NCI-H1417 (cell line): ENCODE measurements at places on chromosomes 2 and 18.
A peak's percentile ranks its signal among the peaks of the same experiment; 100 is the strongest.

DNA sequence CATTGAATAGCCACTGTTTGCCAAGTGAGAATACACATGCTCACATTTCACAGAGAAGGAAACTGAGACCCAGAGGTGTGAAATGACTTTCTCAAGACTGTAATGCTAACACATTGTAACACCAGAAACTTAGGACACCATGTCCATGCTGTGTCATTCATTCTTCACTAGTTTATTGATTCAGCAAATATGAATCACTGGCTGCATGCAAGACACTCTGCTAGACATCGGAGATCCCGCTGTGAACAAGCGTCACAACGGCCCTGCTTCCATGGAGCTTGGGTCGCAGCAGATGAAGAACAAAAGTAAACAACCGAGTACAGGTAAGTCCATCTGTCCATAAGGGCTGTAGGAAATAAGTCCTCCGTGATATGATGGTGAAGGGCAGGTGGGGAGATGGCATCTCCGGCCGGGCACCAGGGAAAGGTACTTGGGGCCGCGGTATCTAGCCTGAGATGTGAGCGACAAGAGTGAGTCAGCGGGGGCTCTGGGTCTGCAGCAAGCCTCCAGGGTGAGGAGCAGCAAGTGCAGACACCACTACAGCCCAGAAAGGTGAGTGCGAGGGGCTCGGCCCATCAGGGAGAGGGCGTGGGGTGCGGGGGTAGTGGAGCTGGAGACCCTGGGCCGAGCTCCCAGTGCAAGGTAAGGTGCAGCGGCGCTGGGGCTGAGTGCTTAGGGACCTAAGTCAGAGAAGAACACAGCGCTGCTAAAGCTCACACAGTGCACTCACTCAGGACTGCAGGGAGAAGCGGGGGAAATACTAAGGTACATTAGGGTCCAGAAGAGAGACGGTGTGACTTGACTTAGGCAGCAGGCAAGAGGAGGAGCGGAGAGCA, 391.2 kb downstream of the FBXO15 start:
- peak; percentile 72 for DNase-seq

DNA sequence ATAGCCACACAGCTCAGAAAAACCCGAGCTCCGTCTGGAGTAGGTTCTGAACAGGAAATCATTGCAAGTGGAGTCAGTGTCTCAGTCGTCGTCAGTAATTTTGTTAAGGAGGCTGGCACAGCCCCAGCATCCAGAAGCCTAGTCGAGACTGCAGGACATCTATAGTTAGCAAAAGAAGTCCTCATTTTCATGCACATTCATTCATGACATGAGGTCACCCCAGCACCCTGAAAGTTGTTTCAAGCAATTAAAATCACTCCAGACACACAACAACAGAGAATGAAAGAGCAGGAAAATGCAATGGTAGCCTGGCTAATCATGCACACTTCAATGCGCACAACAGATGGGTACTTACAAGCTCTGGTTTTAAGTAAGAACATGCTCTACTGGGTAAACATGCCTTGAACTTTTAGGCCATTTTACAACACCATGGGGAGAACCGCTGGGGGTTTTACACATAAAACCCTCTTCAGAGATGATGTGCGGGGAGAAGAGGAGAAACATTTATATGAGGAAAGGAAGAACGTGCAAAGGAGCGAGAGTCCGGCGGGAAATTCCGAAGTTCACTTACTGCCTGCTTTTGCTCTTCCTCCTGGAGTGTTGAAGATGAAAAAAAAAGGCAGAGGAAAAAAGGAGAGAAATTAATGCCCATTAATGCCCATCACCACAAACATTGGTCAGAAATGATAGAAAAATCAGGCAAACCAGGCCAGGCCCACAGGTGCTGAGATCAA, 77.4 kb upstream of the DNMT3A start:
- DNase-seq: no peak

- no peak for DNase-seq
Observed at GRCh38 chr2:226758921-226759640, 40.5 kb downstream of the IRS1 start.

DNA sequence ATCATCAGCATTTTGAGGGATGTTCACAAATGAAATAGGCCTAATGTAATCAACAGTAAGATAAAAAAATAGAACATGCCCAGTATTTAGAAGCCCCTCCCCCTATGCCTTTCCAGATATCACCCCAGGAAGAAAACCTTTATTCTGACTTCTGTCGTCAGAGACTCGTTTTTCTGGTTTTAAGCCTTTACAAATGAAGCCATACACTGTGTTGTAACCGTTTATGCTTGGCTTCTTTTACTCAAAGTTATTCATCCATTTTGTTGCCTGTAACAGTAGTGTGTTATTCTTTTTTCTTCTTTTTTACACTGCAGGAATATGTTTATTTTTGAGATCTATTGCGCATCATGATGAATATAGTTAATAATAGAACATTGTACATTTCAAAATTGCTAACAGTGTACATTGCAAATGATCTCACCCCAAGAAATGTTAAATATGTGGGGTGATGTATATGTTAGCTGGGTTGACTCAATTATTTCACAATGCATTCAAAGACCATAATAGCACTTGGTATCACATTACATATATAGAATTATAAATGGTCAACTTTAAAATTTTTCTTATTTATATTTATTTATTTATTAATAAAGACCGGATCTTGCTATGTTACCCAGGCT, 28.1 kb upstream of the PNPT1 start:
- peak; percentile 78 for DNase-seq

GRCh38 chr2:225999692-226000091, 600.2 kb downstream of the NYAP2 start:
- DNase-seq: no peak

GRCh38 chr2:46278952-46279351, 18.3 kb upstream of the EPAS1 start:
- DNase-seq: no peak

DNA sequence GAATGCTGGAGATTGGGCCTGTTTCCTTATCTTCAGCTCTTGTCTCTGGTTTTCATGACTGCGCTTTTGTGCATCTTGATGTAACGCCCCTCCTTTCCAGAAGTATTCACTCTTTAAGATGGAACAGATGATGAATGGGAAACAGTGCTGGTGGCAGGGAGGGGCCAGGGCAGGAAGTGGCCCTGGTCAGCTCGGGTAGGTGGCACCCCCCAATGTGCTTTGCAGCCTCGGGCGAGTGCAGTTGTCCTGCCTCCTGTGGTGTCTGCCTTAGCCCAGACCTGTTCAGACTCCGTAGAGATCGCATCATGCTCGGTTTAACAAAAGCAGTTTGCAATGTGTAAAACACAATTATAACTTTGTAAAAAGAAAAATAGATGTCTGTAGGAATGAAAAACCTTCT, 17.0 kb upstream of the MGAT4A start:
- DNase-seq: peak; percentile 5

GRCh38 chr2:3470166-3470651, 49.1 kb downstream of the ADI1 start:
- no peak for DNase-seq

DNA sequence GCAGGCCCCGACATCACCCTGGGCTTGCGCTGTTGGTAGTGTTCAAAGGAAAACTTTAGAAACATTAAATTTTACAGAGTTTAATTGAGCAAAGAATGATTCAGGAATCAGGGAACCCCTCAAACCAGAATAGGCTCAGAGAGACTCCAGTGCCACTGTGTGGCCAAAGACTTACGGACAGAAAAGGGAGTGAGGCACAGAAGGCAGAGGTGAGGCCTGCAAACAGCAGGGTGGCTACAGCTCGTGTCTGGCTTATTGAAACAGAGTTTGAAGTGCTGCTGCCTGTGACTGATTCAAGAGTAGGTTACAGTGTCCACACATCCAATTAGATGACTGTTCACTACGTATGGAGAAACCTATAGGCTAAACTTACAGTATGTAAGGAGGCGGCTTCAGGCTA, 2.4 kb upstream of the CTDP1 start:
- no peak for DNase-seq

DNA sequence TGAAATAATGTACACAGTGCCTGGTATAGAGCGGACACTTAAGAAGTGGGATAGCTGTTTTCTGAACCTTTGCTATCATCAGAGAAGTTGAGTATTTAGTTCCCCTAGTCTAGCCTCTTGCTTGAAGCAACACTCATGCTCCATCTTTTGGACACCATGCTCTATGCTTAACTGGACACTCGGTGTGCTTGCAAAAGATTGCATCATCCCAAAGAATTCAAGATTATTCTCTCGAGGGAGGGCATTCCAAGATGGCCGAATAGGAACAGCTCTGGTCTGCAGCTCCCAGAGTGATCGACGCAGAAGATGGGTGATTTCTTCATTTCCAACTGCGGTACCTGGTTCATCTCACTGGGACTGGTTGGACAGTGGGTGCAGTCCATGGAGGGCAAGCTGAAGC, 143.9 kb upstream of the FSHR start:
- no peak for DNase-seq

DNA sequence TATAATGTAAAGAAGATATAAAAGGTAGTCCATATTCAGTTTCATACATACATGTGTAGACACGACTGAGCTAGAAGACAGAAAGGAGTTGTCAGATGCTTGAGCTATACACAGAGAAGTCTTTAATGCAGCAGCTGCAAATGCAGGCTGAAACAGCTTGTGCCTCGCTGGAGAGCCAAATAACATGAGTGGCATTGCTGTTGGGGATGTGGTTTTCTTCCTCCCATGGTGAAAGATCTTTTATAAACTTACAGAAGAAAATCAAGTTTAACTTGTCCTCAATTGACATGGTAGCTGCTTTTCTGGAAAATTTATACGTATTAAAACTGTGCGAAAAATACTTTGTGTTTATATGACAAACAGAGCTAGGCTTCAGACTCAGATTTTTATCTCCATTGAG, 16.4 kb upstream of the IL1R1 start:
- DNase-seq: no peak

DNA sequence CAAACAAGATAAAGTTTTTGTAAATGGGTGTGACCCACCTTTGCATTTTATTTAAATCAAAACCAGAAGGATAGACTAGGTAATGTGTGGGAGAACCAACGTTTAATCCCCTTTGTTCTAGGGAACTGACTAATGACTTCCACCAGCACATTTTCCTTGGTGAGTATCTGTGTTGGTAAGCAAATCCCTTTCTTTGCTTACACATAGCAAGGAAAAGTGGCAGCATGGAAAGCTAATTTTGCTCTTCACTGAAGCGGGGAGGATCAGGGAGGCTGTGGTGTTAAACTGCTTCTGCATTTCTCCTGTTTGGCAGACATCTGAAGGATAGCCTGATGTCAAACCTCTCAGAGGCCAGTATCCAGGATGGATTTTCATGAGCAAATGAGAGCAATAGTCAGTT, 331.1 kb downstream of the PTPRM start:
- peak; percentile 3 for DNase-seq

GRCh38 chr18:3286159-3286558, 24.2 kb downstream of the MYL12B start:
- no peak for DNase-seq

GRCh38 chr2:20069756-20070155, 18.3 kb upstream of the LAPTM4A start:
- no peak for DNase-seq

- DNase-seq: no peak
Observed at GRCh38 chr2:9712263-9712662, 81.5 kb upstream of the YWHAQ start.

GRCh38 chr2:14673351-14673875, 40.9 kb downstream of the LRATD1 start:
- DNase-seq: no peak

DNA sequence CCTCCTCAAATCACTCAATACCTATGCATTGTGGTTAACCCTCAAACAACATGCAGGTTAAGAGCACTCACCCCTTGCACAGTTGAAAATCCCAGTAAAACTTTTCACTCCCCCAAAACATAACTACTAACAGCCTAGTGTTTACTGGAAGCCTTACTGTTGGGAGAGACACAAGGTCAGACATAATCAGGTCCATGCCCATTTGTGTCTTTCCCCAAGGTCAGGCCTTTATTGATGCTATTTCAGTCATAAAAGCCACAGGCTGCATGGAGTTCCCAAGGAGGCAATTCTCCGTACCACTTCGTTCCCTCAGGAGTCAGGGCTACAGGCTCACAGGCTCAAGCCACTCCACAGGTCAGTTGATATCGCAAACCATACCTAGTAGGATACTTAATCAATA, 180.2 kb downstream of the NCK2 start:
- DNase-seq: no peak

DNA sequence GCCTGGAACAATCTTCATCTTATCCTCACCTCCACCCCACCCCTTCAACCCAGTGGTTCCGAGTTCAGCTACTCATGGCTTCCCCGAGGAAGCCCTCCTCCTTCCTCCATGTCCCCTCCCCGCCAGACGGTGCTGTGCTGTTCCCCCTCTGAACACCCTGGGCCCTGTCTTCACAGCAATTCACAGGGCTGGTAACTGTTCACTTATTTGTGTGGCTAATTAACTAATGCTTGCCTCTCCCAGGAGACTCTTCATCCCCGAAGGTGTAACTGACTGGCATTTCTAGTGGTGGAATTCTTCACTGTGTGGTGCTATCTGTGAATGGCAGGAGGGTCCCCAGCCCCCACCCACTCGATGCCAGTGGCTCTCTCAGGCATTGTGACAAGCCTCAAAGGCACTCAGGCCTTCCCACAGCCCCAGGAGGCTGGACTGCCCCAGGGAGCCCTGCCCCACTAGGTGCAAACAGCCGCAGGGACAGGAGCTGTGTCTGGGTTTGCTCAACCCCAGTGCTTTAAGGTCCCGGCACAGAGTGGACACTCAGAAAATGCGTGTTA, 133.7 kb upstream of the ID2 start:
- DNase-seq: no peak

DNA sequence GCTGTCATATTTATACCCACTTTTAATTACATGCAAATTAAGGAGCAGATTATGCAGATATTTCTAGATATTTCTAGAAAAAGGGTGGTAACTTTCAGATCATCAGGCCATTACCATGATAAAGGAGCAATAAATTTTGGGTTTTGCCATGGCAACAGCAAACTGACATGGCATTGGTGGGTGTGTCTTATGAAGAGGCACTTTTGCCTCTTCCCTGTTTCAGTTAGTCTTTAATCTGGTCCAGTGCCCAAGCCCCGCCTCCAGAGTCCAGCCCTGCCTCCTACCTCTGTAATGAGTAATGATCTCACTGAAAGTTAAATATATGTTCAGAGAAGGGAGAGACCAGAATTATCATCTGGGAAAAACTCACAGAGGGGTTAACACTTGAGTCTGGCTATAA, 124.8 kb downstream of the SCG2 start:
- peak; percentile 4 for DNase-seq
